ENCODE measurements at places on chromosomes 1 and 21.
A peak's percentile ranks its signal among the peaks of the same experiment; 100 is the strongest.

DNA sequence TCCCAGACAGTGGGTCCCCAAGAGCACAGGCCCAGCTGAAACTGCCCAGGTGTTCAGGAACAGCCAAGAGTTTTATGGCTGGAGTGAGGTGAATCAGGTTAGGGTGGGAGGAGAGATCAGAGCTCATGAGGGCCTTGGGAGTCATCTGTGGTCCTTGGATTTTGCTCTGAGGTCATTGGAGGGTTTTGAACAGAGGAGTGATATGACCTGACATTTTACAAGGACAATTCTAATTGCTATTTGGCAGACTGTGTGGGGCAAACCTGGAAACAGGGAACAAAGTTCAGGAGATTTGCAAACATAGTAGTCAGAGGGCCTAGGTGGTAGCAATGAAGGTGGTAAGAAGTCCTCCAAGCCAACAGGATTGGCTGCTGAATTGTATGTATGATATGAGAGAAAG, 31.1 kb upstream of the LRRN2 start:
- DNase-seq = no peak

- no peak for DNase-seq
Observed at GRCh38 chr1:197424380-197424779, 156.3 kb downstream of the CRB1 start.

GRCh38 chr1:22387919-22388580, 63.6 kb upstream of the ZBTB40 start:
- no peak for DNase-seq

GRCh38 chr1:234755449-234755863, 145.5 kb upstream of the IRF2BP2 start:
- peak; percentile 38 for DNase-seq

GRCh38 chr1:12064073-12064969, 1.2 kb downstream of the TNFRSF8 start:
- no peak for DNase-seq

DNA sequence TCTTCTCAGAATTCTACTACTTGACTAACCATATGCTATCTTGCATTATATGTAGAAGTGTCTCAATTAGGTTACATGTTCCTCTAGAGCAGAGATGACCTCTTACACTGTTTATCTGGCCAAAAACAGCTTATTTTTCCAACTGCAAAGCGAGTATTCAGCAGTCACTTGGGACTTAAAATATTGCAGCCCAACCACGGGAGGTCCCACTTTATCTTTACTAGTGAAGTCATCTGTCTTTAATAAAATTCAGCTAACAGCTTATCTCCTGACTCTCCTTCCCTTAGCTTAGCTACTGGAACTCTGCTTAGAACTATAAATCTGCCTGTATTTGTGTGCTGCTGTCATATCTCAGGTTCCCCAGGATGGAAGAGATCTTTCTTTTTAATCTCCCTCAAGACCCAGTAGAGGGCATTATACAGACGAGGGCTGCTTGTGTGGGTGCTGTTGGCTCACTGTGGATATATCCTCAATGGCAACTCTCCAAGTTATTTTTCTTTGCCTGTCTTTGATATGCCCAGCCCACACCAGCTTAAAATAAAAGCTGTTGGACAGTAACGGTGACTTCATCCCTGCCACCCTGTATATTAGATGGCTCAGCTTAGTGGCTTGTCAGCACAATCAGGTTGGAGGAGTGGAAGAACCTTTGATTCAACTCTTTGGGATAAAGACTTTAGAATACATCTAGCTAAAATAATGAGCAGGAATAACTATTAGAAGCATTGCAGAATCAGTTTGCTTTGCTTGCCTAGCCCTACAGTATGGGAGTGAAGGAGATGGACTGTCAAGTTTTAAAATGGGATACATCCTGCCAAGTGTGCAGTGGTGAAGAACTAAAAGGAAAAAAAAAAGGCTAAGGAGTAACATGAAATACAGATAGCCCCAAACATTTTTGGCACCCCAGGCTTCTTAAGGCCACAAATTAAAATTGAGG, 9.6 kb downstream of the ENSA start:
- no peak for DNase-seq

- no peak for DNase-seq
Observed at GRCh38 chr1:54851936-54852524, 35.0 kb downstream of the DHCR24 start.

- DNase-seq = no peak
Observed at GRCh38 chr1:228367798-228368791, 38.5 kb downstream of the TRIM11 start.

- DNase-seq = no peak
Observed at GRCh38 chr1:53517821-53518352, 58.7 kb downstream of the DMRTB1 start.

GRCh38 chr1:1050577-1051052, 23.5 kb downstream of the RNF223 start:
- DNase-seq = no peak

DNA sequence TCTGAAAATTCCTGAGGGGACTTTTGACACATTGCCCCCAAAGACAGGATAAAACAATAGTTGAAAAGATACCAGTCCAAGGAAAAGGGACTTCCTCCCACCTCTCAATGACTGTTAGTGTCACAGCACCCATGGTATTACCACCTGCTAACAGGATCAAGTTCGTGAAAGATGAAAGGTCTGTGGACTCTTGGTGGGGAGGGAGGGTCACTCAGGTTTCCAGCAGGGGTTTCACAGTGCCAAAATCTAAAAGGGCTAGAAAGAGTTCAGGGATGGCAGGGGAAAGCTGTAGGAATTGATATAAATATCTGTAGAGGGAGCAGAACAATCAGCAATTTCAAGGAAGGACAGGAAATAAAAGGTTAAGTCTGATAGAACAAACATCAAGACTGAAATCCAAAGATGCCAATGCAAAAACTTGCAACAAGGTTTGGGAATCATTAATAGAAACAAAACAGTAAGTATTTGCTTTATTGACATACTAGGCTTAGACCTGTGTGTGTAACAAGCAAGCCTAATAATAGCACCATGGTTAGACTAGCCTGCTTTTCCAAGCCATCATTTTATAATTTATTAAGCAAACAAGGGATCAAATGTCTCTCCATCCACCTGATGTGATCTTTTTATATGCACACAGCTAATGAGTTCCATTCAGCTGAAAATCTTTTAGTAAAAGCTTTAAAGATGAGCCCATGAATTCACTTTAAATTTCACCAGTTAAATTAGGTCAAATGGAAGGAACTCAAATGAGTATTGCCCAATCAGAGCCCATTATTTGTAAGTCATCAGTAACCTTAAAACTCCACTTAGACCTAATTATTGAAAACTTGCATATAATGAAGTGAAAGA, 3.7 kb downstream of the MCL1 start:
- no peak for DNase-seq

DNA sequence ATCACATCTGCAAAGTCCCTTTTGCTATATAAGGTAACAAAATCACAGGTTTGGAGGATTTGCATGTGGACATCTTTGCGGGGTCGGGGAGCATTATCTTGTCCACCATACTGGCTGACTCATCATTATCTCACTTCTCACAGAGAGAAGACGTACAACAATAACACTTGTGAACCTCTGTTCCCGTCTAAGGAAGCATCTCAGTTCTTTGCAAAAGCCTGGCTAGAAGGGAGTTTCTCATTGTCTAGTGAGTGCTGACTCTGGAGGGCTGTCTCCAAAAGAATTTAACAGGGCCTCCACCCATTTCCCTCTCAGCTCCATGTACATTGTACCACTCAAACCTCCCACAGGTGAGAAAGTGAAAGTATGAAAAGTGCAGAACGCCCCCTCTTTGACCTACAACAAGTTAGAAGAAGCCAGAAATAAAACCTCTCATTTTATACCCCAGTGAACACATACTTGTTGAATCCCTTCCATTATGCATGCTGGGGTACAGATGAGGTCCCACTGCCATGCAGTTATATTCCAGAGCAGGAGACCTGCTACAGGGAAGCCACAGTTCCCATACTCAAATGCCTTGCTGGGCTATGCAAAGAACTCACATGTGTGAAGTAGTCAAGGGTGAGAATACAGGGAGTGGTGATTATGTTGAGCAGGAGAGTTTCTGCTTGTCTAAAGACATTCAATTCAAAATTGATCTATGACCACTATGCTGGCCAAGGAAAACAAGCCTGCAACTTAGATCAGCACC, 121.7 kb upstream of the PRDX6 start:
- no peak for DNase-seq

DNA sequence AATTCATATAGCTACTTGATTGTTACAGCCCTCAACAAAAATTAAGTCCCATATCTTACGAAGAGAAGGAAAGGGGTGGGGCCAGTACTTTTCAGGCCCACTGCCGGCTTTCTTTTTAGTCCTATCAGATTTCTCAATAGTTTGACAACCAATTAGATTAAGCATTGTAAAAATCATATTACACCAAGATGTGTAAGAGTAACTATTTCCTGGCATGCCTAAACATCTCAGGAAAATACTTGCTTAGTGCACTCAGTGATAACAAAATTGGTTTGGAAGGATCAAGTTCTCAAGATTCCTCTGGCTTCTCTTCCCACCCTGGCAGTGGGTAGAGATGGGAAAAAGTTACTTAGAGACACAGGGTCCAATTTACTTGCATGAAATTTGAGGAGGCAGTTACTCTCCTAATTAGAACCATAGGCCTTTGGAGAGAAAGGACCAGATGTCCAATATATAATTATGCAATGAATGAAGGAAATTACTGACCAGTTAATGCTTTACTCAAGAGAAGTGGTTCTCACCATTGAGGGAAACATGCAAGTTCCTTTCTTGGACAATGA, 30.1 kb downstream of the STPG1 start:
- no peak for DNase-seq

- no peak for DNase-seq
Observed at GRCh38 chr1:9767964-9768668, 55.6 kb downstream of the CLSTN1 start.

- no peak for DNase-seq
Observed at GRCh38 chr1:193931356-193931755, 744.9 kb upstream of the B3GALT2 start.

GRCh38 chr1:88191917-88192316, 492.2 kb upstream of the PKN2 start:
- no peak for DNase-seq

- no peak for DNase-seq
Observed at GRCh38 chr1:113542221-113542701, 151.9 kb downstream of the MAGI3 start.

- DNase-seq = no peak
Observed at GRCh38 chr1:11796036-11796828, 9.5 kb downstream of the MTHFR start.

- no peak for DNase-seq
Observed at GRCh38 chr1:11431941-11432507, 46.9 kb upstream of the DISP3 start.
